ENCODE measurements at places on chromosomes 4 and X.

DNA sequence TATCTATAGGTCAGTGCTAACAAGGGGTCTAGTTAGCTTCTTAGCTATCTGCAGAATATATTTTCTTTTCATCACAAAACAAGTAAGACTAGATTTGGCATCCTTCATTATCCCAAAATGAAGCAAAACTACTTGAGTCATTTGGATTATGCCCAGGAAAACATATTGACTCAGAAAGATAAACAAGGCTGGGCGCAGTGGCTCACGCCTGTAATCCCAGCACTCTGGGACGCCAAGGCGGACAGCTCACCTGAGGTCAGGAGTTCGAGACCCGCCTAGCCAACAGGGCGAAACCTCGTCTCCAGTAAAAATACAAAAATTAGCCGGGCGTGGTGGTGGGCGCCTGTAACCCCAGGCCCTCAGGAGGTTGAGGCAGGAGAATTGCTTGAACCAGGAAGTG, 18.0 kb upstream of the MND1 start:
- no peak for DNase-seq

DNA sequence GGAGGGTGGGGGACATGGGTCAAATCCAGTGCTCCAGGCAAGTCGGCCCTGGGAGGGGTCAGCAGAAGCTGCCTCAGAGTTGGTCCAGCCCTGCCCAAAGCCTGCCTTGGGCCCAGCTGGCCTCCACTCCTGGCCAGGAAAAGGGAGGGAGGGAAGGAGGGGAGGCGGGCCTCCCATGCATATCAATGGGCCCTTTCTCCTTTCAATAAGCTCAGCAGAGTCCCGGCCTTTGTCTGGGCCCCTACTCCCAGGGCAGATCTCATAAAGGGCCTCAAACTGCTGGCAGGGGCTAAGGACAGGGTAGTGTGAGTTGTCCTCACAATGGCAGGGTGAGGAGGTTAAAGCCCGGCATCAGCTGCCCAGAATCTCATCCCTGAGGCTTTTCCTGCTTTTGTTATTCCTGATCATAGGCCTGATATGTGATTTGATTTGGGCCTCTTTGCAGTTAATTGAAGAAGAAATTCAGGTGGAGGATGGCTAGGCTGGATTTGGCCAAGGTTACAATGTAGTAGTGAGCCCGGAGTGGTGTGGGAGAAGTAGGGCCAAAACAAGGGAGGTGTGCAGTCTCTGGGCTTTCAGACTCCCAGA, 121.1 kb upstream of the ATP6AP2 start:
- no peak for DNase-seq

DNA sequence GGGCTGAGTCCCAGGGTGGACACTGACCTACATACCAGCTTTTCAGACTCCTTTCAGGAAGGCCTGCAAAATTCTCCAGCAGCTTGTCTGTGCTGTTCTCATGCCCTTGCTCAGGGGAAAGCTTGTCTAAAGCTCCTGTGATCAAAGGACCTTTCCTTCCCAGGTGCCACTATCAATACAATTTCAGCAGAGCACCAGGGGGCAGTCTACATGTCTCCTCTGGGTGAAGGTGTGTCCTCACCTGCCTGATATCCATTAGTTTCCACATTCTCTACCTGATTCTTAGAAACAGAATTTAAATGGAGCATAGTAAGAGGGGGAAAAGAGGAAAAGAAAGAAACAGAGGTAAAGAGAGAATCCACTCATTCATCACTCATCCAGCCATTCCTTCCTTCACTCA, 114.2 kb downstream of the PPARGC1A start:
- no peak for DNase-seq

DNA sequence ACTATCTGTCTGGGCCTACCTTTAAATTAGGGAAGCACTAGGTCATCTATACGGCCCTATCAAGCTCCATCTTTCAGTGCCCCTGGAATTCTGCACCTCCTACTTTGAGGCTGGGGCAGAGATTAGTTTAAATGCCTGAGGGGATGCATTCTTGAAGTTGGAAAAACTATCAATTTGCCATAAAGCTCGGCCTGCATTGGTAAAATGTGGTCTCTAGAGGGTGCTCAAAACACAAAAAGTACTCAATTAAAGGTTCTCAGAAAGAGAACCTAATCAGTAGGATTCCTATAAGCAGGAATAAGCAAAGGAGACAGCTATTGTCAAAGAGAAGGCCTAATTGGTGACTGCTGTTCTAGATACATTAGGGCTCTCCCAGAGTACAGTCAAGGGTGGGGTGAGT, 111.7 kb downstream of the AMER1 start:
- DNase-seq: no peak

- DNase-seq: no peak
Measured at GRCh38 chr4:145061318-145061920, 36.6 kb downstream of the ANAPC10 start.

DNA sequence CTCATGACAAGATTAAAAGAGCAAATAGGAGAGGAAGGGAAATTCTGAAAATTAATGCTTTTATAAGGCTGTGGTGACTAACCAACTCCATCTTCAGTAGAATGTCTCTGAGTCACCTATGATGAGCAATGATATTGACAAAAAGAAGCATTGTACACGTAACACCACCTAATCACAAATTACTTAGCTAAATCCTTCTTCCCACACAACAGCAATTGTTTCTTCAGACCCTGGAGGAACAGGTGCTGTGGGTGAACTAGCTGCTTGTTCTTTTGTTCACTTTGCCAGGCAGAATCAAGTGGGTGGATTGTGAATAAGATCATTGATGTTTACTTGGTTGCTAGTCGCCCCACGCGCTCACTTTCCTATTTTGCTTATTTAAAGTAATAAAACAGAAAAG, 315.5 kb downstream of the CAMK2D start:
- no peak for DNase-seq

DNA sequence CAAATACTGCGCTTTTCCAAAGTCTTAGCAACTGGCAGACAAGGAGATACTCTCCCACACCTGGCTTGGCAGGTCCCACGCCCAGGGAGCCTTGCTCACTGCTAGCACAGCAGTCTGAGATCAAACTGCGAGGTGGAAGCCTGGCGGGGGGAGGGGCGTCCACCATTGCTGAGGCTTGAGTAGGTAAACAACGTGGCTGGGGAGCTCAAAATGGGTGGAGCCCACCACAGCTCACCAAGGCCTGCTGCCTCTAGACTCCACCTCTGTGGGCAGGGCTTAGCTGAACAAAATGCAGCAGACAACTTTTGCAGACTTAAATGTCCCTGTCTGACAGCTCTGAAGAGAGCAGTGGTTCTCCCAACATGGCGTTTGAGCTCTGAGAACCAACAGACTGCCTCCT, 23.0 kb upstream of the NFKB1 start:
- DNase-seq: no peak

GRCh38 chrX:47863187-47863586, 26.5 kb downstream of the ZNF81 start:
- DNase-seq: peak; percentile 24

DNA sequence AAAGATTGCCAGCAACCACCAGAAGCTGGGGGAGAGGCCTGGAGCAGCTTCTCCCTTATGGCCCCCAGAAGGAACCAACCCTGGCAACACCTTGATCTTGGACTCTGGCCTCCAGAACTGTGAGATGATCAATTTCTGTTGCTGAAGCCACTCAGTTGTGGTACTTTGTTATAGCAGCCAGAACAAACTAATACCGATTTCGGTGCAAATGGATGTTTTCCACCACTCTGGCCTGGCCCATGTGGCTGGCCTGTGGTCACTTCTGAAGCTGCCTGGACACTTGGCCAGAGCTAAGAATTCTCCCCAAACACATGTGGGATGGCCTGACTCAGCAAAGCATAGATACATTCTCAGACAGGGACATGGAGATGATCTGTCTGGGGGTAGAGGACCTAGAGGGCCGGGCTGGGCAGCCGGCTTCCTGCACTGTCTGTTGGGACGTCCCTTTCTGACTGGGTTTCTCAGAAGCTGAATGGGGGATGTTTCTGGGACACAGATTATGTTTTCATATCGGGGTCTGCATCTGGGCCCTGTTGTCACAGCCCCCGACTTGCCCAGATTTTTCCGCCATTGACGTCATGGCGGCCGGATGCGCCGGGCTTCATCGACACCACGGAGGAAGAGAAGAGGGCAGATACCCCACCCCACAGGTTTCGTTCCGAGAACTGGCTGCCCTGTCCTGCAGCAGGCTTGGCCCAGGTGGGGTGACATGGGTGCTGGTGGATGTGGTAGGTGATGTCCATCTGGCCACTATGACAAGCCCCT, 4.1 kb downstream of the FOXP3 start:
- DNase-seq: no peak

DNA sequence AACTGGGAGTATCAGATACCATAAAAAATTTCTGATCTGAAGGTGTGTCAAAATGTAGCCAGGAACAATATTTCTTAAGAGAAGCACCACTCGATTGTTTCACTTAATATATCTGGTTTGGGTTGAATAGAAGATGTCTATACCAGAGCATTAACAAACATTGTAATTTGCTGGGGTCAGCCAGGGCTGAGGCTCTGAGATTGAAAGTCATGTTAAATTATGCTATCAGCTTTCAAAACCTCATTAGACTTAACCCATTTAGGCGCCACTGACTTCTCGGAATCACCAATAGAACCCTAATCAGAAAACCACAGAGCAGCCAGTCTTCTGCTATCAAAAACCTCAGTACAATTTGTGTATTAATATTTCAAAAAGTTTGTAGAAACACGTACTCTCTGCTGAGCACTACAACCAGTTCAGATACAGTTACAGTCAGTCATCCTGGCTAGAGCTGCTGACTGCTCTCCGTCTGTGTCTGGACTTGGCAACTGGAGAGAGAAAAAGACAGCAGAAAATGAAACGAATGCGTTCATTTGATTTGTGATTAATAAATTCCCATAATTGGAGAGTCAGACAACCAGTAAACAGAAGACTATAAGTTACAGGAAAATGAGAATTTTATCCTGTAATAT, 848.6 kb upstream of the PABPC4L start:
- no peak for DNase-seq

DNA sequence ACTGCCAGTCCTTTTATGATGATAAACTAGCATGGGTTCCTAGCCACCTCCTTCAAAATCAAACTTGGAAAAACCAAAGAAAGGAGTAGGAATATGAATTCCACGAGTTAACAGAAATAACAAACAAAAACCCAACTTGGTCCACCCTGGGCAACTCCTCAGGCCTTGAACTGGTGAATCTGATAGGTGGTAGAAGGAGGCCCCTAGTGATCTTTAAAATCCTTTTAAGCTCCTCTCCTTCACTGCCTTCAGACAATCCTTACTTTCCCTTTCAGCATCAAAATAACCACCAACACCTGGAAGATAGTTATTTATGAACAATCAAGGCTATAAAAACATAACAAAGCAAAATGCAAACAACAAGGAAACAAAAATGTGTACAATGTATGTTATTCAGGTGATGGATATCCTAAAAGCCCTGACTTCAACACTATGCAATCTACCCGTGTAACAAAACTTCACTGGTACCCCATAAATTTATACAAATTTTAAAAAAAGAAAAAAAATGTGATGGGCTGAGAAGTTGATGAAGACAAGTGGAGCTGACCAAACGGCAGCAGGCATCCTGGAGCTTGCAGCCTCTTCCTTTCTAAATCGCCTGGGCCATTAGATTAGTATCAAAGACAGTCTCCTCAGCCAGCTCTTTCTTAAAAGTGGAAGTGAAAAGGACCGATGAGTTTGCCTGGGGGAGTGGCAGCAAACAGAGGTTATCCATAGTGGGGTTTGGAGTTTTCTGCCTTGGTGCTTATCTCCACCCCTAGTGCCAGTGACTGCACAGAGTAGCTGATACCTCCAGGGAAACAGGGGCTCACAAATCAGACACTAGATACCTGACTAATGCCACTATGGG, 179.6 kb downstream of the TMA16 start:
- no peak for DNase-seq

DNA sequence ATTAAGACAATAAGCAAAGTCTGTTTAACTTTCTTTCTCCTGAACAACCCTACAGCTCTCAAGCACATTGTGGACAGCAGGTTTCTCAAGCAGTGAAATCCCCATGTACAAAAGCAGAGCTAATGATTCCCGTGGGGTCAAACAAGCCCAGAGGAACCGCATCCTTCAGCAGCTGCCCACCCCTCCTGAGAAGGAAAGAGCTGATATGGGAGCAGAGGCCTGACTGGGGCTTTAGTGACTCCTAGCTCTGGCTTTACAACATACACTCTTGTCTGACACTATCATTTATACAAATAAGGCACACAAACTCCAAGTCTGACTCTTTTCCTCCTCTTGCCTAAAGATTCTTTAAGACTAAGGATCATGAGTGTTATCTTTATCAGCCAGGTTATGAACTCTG, 32.8 kb downstream of the HDAC8 start:
- no peak for DNase-seq

DNA sequence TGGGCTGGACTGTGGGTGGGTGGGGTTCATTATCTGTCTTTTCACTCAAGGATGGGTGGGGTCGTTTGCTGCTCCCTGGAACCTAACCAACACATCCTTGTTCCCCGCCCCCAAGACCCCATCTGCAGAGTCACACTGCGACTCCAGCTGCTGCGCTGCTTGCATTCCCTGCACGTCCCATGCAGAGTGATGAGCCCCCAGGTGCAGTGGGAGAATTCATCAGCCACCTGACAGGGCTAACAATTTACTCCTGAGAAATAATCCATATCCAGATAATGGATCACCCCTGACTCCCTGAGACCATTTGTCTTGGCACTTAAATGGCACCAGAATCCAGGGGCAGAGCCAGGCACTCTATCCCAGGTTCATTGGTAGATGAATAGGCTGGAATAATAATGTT, 12.4 kb upstream of the ARHGAP36 start:
- no peak for DNase-seq

GRCh38 chr4:173528378-173529321, 1.4 kb downstream of the HAND2 start:
- peak; percentile 48 for DNase-seq

DNA sequence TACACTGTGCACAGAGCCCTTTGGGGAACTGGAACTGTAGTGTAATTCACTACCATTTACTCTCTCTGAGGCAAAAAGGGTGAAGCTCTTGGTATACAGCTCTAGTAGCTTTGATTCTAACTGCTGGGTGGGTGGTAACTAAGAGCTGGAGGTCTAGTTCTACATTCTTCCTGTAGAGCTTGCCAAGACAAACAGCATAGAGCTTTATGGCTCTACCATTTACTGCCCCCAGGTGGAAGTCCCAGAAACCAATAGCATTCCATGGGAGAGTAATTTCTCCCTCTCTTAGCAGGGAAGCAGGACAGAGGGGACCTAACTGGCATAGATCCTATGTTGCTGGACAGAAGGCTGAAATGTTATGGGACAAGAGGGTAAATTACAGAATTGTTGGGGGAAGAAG, 26.7 kb downstream of the HDAC8 start:
- DNase-seq: no peak

DNA sequence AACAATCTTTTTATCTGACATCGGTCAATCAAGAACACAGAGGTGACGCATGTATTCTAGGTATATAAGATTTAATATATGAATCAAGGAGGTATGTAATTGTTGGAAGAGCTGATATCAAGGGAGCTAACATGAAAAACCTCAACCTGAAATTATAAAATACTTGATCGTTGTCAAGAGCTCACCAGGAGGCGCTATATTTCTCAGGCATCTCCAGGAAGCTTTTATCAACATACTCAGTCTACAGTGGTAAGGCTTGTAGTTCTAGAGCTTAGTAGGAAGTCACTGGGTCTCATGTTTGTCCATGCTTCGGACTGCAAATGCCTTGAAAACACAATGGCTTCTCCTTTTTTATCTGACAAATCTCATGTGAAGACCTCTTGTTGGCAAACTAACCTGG, 156.1 kb downstream of the GRXCR1 start:
- no peak for DNase-seq
